ENCODE measurements at places on chromosomes 2 and 18. TPM values are rescaled to one million over a fixed set of nuclear protein-coding genes. Genes with fewer than 3 reads are reported as not detected.

DNA sequence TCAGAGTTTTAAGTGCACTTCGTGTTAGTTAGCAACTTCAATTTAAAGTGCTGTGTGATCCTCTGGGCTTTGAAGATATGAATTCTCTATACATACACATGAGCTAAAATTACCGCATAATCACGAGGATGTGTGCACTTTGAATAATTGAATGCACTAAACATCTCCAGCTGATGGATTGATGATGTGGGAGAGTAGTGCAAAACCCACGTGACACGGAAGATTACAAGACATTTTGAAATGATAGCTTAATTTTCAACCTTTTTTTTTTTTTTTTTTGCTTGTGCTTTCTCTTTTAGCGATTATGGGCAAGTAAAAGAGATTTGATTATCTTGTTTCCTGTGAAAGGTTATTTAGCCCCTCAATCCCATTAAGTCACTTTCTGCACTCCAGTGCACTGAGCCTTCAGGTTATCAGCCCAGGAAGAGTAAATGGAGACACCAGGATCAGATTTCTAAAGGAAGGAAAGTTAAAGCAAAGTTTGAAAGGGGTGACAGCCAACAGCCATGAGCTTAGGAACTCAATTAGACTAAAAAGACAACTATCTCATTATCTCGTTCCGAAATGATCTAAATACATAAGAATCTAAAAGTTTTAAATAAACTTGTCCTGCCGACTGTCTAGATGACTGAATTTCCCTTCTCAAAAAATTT lies 81.6 kb downstream of the CDK15 start:
- H3K27me3 ChIP-seq = peaks cover 4% of the 10 kb centered on the region
- no peaks in the 10 kb centered on the region for H3K4me1 ChIP-seq
- no peak overlapping the region for H3K27ac ChIP-seq
- H3K4me3 ChIP-seq = no peak overlapping the region
- H3K36me3 ChIP-seq = no peaks in the 10 kb centered on the region

DNA sequence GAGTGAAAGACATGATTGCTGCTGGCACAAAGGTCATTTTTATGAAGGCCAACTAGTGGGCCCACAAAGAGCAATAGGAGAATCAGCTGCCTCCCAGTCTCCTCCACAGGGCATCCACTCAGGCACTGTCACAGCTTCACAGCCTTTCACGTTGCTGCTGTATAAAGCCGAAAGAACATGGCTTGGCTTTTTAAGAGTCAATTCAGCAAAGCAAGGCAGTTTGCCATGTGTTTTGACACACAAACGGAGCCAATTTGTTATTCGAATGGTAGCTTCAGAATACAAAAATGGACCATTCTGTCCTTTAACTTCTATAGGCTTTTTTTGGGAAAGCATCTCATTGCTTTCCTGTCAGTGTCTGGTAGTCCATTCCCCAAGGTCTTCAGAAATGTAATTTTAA lies 283.4 kb upstream of the PARD3B start:
- H3K27ac ChIP-seq = no peak overlapping the region
- no peaks in the 10 kb centered on the region for H3K4me1 ChIP-seq
- H3K27me3 ChIP-seq = no peaks in the 10 kb centered on the region
- H3K36me3 ChIP-seq = no peaks in the 10 kb centered on the region

DNA sequence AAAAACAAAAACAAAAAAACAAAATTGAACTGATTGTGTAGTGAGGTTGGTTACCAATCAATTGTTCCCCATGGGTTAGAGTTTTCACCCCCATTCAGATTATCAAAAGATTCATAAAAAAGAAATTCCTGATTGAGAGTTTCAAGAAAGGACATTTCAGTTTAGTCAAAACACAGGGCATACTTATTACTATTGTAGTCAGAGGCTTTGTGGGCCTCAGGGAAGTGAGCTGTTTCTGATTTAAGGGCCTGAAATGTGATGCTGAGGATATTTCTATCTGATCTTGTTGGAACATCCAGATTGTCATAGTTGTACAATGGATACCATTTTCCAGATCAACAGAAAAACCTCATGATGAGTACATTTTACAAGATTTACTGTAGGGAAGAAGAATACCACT lies 368.1 kb upstream of the NETO1 start:
- H3K27me3 ChIP-seq = no peaks in the 10 kb centered on the region
- H3K4me3 ChIP-seq = no peak overlapping the region
- no peak for DNase-seq
- no peaks in the 10 kb centered on the region for H3K36me3 ChIP-seq

DNA sequence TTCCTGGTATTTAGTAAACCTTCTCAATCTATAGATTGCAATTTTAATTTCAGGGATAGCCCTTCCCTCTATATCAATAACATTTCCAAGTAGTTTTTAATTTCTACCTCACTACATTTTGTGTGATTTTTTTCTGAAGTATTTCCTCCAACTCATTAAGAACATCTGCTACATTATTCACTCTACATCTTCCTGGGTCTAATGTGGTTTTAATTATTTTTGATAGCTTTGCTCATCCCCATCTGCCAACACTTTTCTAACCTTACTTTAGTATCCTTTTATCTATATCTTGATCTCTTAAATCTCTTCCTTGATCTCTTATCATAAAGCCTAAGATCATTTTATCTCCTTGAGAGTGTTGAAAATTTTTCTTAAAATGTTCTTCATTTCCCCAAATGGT lies 278.3 kb upstream of the CYP26B1 start:
- H3K4me1 ChIP-seq = no peaks in the 10 kb centered on the region
- H3K36me3 ChIP-seq = no peaks in the 10 kb centered on the region
- DNase-seq = no peak
- no peak overlapping the region for H3K27ac ChIP-seq
- no peak overlapping the region for H3K4me3 ChIP-seq

DNA sequence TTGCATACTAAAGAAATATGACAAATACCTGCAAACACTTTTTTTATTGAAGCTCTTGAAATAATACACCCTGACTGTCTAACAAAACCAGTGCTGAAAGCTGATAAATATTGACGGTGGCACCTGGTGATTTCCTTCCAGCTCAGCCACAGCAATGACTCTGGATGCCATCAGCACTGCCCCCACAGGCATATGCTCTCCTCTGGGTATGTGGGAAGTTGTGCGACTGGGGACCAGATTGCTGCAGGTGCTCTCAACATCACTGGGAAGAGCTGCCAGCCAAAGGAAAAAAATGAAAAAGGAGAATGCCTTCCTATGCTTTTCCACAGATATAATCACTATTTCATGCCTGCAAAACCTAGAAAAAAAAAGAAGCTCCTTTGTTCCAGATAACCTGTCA lies 141.5 kb downstream of the PIGN start:
- H3K27me3 ChIP-seq = no peaks in the 10 kb centered on the region
- H3K27ac ChIP-seq = no peak overlapping the region
- H3K4me1 ChIP-seq = no peaks in the 10 kb centered on the region

DNA sequence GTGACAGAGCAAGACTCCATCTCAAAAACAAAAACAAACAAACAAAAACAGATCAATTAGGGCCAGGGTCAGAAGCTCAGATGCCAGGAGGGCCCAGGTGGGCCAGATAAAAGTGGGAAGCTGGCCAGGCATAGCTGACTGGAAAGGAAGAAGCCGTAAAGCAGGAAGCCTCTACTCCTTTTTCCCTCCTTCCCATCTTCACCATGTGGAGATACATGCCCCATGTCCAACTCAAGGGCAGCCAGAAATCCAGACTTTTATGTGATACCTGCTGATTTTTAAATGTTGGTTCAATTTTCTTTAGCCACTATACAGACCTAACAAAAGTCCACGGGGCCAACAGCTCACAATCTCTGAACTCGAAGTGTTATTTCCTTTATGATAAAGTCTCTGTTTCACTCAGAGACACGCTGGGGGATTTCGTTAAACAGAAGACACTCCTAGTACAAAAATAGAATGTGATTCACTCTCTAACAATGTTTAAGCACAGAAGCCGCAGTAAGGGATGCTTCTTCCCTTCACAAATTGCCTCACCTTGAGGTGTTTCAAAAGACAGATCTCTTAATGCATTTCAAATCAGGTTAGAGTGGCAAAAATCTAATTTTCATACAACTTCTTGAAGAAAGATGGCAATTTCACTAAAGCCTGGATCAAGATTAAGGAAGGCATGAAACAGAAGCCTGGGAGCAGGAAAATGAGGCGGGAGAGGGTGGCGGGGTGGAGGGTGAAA lies 14.0 kb downstream of the TMEM247 start:
- DNase-seq = no peak
- peak overlapping the region; percentile 65 for H3K27ac ChIP-seq
- H3K36me3 ChIP-seq = no peaks in the 10 kb centered on the region
- no peak overlapping the region for H3K4me3 ChIP-seq
- H3K4me1 ChIP-seq = no peaks in the 10 kb centered on the region

GRCh38 chr18:45930963-45931362 lies 36.2 kb downstream of the EPG5 start:
- no peak for DNase-seq
- H3K4me3 ChIP-seq = no peak overlapping the region
- H3K36me3 ChIP-seq = no peaks in the 10 kb centered on the region
- H3K27me3 ChIP-seq = no peaks in the 10 kb centered on the region

GRCh38 chr18:63578357-63578958 lies 8.7 kb upstream of the SERPINB13 start:
- H3K4me3 ChIP-seq = no peak overlapping the region
- H3K27ac ChIP-seq = no peak overlapping the region
- H3K4me1 ChIP-seq = no peaks in the 10 kb centered on the region
- peak; percentile 28 for DNase-seq

GRCh38 chr2:102185347-102185746 lies 1.5 kb upstream of the IL1RL2 start:
- H3K36me3 ChIP-seq = no peaks in the 10 kb centered on the region
- H3K27me3 ChIP-seq = no peaks in the 10 kb centered on the region
- H3K4me1 ChIP-seq = no peaks in the 10 kb centered on the region
- H3K4me3 ChIP-seq = no peak overlapping the region
- DNase-seq = no peak

DNA sequence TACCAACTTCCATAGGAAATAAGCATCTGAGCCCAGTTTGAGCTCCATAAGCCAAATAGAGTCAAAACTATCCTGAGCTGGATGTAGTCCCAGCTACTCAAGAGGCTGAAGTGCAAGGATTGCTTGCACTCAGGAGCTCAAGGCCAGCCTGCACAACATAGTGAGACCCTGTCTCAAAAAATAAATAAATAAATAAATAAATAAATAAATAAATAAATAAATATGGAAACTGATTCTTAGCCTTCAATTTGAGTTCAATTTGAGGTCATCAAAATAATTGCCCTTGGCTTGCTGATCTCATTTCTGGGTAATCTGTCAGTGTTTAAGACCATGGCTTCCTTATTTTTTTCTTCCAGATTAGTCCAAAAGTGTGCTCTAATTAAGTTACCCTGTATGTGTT lies 184.9 kb upstream of the CDH20 start:
- no peak for DNase-seq
- H3K36me3 ChIP-seq = no peaks in the 10 kb centered on the region
- no peaks in the 10 kb centered on the region for H3K27me3 ChIP-seq
- H3K27ac ChIP-seq = no peak overlapping the region
- no peak overlapping the region for H3K4me3 ChIP-seq

GRCh38 chr2:159052157-159052601 lies 83.7 kb downstream of the TANC1 start:
- no peaks in the 10 kb centered on the region for H3K4me1 ChIP-seq
- no peaks in the 10 kb centered on the region for H3K36me3 ChIP-seq
- no peaks in the 10 kb centered on the region for H3K27me3 ChIP-seq
- peak overlapping the region; percentile 2 for H3K27ac ChIP-seq
- H3K4me3 ChIP-seq = no peak overlapping the region

DNA sequence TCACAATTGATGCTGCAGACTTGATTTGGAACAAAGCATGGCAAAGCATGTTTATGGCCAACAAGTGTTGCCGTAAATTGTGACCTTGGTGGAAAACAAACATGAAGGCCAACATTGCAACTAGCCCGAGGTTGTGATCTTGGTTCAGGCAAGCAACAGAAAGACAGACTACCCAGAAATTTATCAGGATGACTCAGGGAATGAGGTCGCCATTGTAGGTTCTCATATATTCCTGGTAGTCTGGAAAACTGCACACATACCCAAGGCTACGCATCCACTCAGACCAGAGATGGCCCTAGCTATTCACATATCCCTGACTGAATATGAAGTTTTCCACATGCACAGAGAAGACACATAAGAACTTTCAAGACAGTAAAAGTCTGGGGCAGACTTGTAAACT lies 30.1 kb downstream of the CYP1B1 start:
- H3K27ac ChIP-seq = no peak overlapping the region
- no peaks in the 10 kb centered on the region for H3K4me1 ChIP-seq
- no peaks in the 10 kb centered on the region for H3K27me3 ChIP-seq
- DNase-seq = no peak
- no peaks in the 10 kb centered on the region for H3K36me3 ChIP-seq
- H3K4me3 ChIP-seq = no peak overlapping the region

- H3K27me3 ChIP-seq = no peaks in the 10 kb centered on the region
- no peaks in the 10 kb centered on the region for H3K36me3 ChIP-seq
- no peak overlapping the region for H3K4me3 ChIP-seq
- H3K4me1 ChIP-seq = no peaks in the 10 kb centered on the region
These were observed 11.3 kb downstream of the TTLL4 start for GRCh38 chr2:218721934-218722333.

GRCh38 chr2:75517547-75518230 lies 43.0 kb downstream of the EVA1A start:
- H3K4me3 ChIP-seq = no peak overlapping the region
- no peaks in the 10 kb centered on the region for H3K27me3 ChIP-seq
- no peaks in the 10 kb centered on the region for H3K4me1 ChIP-seq
- no peak for DNase-seq
- no peaks in the 10 kb centered on the region for H3K36me3 ChIP-seq

GRCh38 chr2:156476021-156476849 lies 40.1 kb downstream of the GPD2 start:
- H3K27ac ChIP-seq = no peak overlapping the region
- no peak for DNase-seq
- no peaks in the 10 kb centered on the region for H3K4me1 ChIP-seq
- no peak overlapping the region for H3K4me3 ChIP-seq
- H3K36me3 ChIP-seq = no peaks in the 10 kb centered on the region
- no peaks in the 10 kb centered on the region for H3K27me3 ChIP-seq

DNA sequence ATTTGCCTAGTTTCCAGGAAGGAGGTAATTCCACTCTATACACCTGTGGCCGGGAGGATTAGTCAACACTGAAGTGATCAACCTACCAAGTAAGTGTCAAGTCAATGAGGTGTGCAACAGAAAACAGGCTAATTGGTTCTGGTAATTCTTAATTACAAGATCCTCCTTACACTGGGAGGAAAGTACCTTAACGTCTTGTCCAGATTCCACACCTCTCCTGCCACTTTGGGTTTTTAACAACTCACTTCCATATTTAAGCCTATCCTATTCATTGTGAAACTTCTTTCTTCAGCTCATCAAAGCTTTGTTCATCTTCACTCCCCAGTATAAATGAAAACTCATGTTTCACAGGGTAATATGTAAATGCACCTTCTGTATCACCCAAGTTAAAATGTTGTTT lies 22.0 kb upstream of the MAP4K4 start:
- H3K4me3 ChIP-seq = no peak overlapping the region
- H3K27me3 ChIP-seq = no peaks in the 10 kb centered on the region
- no peaks in the 10 kb centered on the region for H3K4me1 ChIP-seq
- no peak overlapping the region for H3K27ac ChIP-seq
- no peak for DNase-seq

The SERPINB5 gene
- total RNA-seq = not detected

The ST8SIA3 gene
- total RNA-seq = 0.07 TPM

The SUMO1 gene
- 136 TPM for total RNA-seq

The SLC16A14 gene
- 10.8 TPM for total RNA-seq

The CCDC150 gene
- total RNA-seq = 520 TPM

The COBLL1 gene
- total RNA-seq = 4.1 TPM

The HOXD3 gene
- total RNA-seq = 20.4 TPM

The CYRIA gene
- total RNA-seq = 8.6 TPM
